ENCODE measurements at places on chromosomes 6 and 20. TPM values are rescaled to one million over a fixed set of nuclear protein-coding genes. Genes with fewer than 3 reads are reported as not detected.
A peak's percentile ranks its signal among the peaks of the same experiment; 100 is the strongest.

- no peak overlapping the region for H3K4me3 ChIP-seq
- no peak for DNase-seq
- H3K27me3 ChIP-seq: no peaks in the 10 kb centered on the region
- H3K36me3 ChIP-seq: no peaks in the 10 kb centered on the region
These were observed 85.7 kb downstream of the C6orf118 start for GRCh38 chr6:165223736-165224135.

DNA sequence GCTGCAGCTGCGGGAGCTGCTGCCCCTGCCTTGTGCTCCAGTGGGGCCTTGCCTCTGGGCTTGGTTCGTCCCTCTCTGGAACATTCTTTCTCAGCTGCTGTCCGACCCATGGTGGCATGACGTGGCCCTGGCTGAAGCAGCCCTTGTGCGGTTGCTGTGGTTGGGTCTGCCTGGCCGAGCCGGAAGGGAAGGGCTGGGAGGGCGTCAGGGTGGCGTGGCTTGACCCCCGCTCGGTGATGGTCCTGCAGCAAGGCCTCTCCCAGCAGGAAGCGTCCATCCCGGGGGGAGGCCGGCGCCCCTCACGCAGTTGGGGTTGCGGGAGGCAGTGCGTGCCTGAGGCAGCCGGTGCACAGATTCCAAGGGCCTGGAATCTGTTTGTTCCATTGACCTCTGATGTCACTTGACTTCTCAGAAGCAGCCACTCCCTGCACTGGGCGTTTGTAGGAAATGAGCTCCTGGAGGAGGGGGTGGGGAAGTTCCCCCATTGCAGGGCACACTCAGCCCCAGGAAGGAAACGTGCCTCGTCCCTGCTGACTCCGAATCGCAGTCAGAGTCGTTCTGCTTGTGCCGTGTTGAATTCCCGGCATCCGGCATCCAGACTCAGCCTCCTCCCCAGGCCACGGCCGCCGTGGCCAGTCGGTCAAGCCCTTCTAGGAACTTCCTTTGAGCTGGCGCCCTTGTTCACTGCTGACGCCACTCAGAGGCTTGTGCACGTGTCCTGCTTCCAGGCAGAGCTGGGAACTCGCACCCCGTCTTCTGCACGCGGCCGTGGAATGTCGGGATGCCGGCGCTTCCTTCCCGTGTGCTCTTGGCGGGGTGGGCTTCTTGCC is 9.7 kb upstream of the TNFRSF6B start:
- H3K36me3 ChIP-seq: peaks cover 2% of the 10 kb centered on the region
- H3K27ac ChIP-seq: peak overlapping the region; percentile 26
- peak; percentile 38 for DNase-seq
- peaks cover 28% of the 10 kb centered on the region for H3K4me1 ChIP-seq

- H3K27me3 ChIP-seq: no peaks in the 10 kb centered on the region
- no peaks in the 10 kb centered on the region for H3K36me3 ChIP-seq
- no peak overlapping the region for H3K27ac ChIP-seq
- H3K4me1 ChIP-seq: peaks cover 7% of the 10 kb centered on the region
These were observed 186.7 kb downstream of the BTBD9 start for GRCh38 chr6:38452816-38453660.

GRCh38 chr6:148307405-148307804 is 35.2 kb upstream of the SASH1 start:
- H3K4me3 ChIP-seq: no peak overlapping the region
- H3K36me3 ChIP-seq: no peaks in the 10 kb centered on the region
- H3K4me1 ChIP-seq: peaks cover 22% of the 10 kb centered on the region
- H3K27me3 ChIP-seq: no peaks in the 10 kb centered on the region

GRCh38 chr6:133948472-133948871 is 4.6 kb upstream of the TBPL1 start:
- no peak overlapping the region for H3K4me3 ChIP-seq
- DNase-seq: no peak
- no peaks in the 10 kb centered on the region for H3K27me3 ChIP-seq
- H3K4me1 ChIP-seq: peaks cover 5% of the 10 kb centered on the region
- no peak overlapping the region for H3K27ac ChIP-seq

Gene MOCS3
- 11.3 TPM for total RNA-seq

Gene RSPO3
- total RNA-seq: not detected

Gene ME1
- total RNA-seq: 22.3 TPM

Gene TMX4
- total RNA-seq: 12.3 TPM

All from PC-3 (cell line).